Hippocampal formation (tissue), 2 donors: ENCODE measurements at places on chromosomes 2 and 18.

DNA sequence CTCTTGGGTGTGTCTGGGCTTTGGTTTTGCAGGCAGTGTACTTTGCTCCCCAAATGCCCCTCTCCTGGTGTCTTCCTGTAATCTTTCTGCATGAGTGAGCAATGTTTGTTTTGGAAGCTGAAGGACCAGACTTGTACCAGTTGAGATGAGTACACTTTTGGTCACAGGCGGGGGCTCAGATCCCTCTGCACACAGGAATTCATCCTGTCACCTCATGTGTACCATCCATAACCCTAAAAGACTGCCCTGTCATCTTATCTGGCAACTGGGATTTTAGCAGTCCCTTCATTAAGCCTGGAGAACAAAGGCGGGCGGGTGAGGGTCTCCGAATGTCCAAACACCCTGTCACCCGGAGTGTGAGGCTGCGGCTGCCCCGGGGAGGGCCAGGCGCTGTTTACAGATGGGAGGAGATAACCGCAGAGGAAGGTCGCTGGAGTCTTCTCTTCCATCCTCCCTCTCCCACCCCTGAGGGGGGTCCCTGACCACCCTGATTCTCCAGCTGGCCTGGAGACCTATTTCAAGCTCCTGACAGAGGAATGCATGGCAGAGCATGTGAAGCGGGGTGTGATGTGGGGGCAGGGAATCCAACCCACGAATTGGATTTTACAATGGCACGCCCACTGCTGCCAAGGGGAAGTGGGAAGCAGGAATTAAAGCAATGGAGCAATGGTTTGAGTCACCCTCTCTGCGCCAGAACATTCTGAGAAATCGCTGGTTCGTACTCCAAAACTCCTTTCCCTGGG, 158.2 kb upstream of the MYCN start:
- DNase-seq: no peak

GRCh38 chr18:8881103-8881502, 175.7 kb downstream of the MTCL1 start:
- no peak for DNase-seq

- no peak for DNase-seq
Measured at GRCh38 chr2:20766798-20767644, 55.9 kb downstream of the LDAH start.

DNA sequence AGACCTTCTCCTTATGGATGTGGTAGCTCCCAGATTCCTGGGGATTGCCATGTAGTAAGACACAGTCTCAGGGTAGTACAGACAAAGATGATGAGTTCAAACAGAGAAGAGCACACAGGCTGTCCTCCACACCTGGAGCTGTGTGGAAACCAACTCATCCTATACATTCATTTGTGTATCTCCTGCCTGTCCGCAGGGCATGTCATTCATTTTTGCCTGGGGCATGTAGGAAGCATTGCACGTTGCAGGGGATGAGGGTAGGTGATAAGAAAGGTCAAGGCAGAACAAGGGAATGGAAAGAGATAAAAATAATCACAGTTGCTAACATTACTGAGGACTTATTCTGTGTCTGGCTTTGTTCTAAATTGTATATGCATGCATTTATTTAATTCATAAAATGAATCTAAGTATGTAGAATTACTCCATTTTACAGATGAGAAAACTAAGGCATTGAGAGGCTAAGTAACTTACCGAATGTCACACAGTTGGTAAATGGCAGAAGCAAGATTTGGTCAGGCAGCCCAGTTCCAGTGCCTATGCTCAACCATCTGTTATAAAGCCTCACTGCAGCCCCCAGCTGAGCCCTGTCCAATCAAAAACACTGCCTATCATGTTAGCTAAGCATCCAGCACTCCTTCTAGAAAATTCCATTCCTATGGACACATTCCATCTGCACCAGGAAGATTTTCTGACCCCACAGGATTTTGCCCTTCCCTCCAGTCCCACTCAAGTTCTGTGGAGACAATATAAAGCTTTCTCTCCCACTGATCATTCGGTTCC, 81.0 kb downstream of the SUMO1 start:
- DNase-seq: no peak

DNA sequence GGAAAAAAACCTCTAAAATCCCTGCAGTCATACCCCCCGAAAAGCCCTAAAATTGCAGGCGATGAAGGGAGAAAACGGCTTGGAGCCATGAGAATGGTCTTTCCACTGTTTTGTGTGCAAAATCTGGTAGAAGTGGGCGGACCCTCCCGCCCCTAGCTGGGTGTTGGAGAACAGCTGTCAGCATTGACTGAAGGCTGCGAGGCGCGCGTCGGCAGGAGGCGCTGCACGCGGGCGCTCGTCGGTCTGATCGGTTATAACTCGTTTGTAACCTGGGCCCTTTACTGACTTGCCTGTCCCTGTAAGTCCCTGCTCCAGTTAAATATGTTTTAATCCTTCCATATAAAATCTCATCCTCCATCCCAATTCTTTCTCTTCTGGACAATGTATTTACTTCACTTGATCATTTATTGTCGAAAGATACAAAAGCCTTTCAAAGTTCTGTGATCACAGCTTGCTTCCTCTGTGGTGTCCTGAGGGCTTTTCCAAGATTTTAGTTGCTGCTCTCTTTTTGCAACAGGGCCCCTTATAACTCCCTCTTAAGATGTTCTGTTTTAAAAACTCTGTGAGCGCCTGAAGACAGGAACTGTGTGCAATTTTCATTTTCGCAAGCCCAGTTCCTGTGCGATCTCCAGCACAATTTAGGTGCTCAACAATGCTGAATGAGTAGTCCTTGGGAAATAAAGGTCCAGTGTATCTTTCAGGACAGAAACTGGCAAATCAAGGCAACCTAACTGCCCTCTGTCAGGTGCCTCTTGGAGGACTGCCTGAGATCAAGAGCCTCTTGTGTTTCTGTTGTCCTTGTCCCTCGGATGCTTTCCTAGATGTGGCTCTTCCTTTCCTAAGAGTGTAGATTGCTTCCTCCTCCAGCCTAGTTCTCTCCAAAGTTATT, 918 bp upstream of the HNRNPLL start:
- DNase-seq: peak; percentile 82

- DNase-seq: peak; percentile 89
Measured at GRCh38 chr2:62014102-62014501, 108.6 kb downstream of the COMMD1 start.

DNA sequence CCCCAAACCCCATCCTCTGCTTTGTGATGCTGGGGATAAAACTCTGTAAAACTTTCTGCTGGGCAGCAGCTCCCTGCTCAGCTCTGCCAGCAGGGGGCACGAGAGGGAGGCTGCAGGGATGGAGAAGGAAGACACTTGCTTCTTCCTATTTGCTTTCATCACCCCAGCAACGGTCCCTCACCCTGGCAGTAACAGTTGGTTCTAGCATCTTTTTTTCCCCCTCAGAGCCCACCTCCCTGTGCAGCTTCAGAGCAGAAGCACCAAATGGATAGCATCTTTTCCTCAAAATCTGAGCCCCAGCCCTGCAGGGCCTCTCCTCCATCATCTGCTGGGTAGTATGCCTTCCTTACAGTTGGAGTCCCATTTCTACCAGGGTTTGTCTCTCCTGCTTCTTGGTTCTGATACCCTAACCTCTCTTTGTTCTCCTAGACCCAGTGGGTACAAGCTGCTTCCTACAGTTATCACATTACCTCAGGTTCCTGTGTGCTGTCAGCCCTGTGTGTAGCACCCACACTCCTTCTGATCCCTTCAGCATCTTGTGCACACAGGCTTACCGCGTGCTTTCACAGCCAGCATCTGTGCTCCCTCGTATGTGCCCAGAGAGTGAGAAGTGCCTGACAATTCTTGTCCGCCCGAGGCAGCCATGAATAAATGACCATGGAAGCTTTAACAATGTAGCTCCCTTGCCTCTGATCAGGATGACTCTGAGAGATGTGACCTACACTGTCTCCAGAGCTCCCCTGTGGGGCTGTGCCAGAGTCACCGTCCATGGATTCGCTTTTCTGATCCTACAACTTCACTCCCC, 14.5 kb downstream of the CKAP2L start:
- peak; percentile 75 for DNase-seq

DNA sequence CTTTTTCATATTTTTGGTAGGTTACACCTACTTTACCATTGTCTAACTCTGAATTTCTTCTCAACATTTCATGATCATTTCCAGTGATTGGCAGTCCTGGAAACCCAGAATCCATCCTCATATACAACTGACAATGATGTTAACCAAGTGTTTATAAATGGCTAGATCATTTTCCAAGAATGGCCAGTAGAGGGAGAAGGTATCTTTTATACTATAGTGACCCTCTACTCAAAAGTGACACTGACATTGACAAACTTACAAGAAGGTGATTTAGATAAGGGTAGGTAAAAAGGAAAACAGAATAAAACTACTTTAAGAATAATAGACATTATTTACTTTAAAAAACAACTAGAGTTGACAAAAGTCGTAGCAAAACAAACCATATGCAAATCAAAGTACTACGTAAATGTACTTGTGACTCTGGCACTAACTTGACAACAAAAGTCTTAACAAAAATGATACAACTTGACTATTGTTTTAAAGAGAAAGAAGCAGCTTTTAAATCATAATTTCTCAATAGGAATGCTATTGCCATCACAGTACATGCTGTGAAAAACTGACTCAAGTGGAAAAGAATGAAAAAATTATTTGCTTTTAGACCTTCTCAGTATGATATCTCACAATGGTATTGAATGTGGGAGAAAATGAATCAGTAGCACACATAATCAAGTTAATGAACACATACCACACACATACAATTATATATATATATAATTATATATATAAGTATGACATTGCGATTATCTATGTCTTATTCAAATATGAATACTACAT, 76.6 kb upstream of the GRB14 start:
- DNase-seq: no peak

DNA sequence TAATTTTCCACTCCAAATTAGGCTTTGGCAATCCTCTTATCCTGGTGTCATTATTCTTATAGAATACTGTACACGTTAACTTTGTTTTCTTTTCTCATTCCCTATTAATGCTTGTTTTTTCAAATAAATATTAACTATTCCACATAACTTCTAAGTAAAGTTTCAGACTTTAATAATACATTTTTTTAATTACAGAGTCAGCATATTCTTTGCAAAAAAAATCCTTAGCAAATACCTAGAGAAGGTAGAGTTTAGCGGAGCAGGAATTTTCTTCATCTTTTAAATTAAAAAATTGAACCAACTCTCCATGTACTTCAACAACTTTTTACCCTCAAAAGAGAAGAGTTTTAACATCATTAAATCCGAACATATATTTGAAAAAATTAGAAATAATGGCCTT, 45.2 kb downstream of the RPRM start:
- no peak for DNase-seq
